Activated naive CD4-positive, alpha-beta T cell treated with anti-CD3 and anti-CD28 coated beads for 36 hours (primary cell): ENCODE measurements at places on chromosomes 12 and 14.

DNA sequence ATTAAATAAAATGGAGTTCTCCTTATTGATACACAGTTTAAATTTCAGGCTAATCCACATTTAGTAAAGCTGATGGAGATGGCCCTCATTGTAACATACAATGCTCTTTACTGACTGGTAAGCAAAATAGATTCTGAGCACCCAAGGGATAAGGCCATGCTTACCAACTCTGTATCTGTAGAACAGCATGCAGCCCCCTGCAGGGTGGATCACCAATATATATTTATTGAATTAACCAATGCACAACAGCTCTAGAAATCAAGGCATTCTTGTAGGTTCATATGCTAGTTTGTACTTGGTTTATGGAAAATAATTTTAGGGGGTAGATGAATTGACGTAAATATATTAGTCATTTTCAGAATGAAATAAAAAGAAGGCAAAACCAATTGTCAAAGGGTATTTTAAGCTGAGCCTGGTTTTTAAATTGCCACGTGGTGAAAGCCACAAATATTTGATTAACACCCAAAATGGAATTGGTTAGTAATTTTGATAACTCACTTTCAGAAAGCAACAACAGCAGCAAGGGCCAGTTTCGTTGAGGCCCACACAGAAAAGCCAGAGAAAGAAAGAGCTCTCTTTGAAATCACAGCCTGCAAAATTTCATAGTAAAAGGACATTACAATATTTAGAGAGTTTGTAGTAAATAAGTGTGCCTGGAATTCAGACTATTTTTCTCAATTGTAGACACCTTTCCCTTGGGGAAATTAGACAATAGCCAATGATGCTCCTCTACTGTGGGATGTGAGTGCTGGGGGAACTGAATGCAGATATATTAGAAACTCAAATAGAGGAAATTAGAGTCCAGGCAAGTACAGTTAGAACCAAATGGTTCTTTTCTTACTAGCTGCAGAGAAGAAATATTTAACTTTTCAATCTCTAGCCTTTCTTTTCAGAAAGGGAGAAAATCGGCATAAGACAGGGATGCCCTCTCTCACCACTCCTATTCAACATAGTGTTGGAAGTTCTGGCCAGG lies 216.2 kb upstream of the ABCD2 start:
- no peak for DNase-seq

DNA sequence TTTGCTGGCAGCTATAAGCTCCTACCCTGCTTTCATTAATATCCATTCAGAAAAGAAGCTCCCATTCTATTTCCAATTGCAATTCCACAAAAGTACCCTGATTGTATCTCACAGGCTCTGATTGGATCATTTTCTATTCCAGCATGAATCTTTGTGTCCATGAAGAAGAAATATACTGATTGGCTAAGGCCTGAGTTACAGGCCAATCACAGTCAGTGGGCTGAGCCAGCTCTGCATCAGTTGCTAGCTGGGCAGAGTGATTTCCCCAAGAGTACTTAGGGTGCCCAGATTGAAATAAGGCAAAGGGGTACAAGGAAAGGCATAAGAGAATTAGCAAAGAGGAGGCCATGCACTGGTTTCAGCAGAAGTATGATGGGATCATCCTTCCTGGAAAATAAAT lies 14.4 kb downstream of the ART4 start:
- DNase-seq, result no peak

DNA sequence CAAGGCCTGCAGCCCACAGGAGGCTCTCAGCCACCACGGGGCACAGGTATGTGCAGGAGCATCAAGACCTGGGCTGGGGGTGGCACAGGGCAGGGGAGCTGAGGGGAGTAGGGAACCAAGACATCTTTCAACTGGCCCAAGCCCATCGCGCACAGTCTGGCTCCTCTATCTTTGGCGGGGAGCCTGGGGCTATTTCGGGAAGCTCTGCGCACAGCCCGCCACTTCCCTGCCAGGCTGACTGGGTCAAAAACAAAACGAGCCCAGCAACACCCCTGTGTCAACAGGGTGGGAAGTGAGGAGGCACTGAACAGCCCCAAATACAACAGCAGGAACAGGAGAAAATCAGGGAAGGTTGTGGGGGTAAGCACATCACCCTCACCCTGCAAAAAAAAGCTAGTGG lies 83.9 kb downstream of the ARL6IP4 start:
- DNase-seq, result no peak

DNA sequence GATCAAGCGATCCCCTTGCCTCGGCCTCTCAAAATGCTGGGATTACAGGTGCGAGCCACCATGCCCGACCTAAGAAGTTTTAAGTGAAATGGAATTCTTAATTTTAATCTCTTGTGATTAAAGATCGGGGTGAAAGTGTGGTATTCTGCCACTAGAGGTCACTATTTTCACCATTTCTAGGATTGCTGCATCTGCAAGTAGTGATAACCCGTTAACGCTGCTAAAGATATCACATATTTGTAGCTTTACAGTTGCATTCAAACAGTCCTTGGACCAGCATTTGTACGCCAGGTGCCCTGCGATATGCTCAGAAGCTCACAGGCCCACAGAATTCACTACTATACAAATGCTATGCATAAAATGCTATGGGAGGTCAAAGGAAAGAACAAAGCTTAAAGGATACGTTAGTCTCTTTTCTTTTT lies 19.3 kb downstream of the CCDC62 start:
- DNase-seq, result peak; percentile 11

- DNase-seq, result no peak
Measured at GRCh38 chr14:95686935-95687334, 709 bp downstream of the TCL1B start.

GRCh38 chr12:106584104-106585064 lies 1.6 kb downstream of the RFX4 start:
- DNase-seq, result no peak

- no peak for DNase-seq
Measured at GRCh38 chr12:25107920-25108319, 87.0 kb downstream of the DNAI7 start.

GRCh38 chr14:51180577-51180976 lies 59.5 kb upstream of the TMX1 start:
- no peak for DNase-seq

GRCh38 chr12:58416236-58416635 lies 474.9 kb downstream of the ATP23 start:
- DNase-seq, result no peak

DNA sequence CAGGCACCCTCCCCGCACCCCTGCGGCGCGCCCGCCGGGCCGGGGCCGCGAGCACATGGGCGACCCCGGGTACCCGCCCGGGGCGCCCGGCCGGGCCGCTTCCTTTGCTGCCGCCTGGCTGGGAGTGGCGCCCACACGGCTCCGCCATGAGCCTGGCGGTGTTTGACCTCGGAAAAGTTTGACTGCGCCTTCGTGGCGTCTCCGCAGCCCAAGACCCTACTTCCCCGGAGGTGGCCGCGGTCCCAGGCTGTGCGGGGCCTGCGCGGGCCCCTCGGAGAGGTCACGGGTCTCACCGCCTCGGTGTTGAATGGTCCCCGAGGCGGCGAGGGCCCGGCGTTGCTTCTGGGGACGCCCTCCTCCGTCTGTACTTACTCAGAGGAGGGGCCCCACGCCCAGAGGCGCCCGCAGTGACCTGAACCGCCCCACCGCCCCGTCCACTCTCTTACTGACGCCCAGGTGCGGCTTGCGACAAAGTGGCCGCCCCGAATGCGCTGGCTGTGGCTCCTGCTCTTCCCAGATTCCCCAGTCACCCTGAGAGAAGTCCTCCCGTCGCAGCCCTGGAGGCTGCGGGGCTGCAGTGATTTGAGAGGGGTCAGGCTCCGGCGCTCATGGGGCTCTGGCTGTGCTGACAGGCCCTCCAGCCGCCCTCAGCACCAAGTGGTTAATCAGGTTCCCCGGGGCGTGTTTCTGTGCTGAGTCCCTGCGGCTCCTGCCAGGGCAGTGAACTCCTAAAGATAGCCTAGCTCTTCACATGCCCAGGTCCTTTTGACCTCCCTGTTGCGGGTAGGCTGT lies 5.8 kb downstream of the KMT5A start:
- peak; percentile 23 for DNase-seq

DNA sequence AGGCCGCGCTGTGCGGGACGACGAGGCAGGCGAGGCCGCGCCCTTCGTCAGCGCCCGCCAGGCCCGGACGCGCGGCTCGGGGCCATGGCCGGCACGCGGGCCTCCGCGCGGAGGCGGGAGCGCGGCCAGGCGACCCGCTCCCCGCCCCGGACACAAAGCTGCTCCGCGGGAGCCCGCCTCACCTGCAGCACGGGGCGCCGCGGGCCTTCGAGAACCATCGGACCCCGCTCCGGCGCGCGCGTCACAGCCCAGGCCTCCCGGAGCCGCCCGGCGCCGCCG lies 342 bp downstream of the DICER1 start:
- no peak for DNase-seq

GRCh38 chr14:101456246-101457175 lies 104.8 kb upstream of the DIO3 start:
- no peak for DNase-seq

DNA sequence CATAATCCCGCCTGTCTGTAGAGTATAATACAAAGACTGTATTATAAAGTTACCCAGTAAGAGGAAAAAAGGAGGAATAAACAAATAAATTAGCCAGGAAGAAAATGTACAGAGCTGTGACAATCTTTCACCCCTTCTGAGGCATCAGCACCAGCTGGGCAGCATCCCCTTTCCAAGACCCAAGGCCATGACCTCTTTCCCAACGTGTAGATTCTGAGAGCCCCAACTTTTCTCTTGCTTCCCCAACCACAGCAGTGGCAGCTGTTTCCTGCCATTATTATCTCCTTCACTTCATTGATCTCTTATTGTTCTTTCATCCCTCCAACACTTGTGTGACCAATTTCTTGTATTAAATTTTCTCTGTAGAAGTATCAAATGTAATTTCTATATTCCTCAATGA lies 101.6 kb downstream of the BBS10 start:
- no peak for DNase-seq

DNA sequence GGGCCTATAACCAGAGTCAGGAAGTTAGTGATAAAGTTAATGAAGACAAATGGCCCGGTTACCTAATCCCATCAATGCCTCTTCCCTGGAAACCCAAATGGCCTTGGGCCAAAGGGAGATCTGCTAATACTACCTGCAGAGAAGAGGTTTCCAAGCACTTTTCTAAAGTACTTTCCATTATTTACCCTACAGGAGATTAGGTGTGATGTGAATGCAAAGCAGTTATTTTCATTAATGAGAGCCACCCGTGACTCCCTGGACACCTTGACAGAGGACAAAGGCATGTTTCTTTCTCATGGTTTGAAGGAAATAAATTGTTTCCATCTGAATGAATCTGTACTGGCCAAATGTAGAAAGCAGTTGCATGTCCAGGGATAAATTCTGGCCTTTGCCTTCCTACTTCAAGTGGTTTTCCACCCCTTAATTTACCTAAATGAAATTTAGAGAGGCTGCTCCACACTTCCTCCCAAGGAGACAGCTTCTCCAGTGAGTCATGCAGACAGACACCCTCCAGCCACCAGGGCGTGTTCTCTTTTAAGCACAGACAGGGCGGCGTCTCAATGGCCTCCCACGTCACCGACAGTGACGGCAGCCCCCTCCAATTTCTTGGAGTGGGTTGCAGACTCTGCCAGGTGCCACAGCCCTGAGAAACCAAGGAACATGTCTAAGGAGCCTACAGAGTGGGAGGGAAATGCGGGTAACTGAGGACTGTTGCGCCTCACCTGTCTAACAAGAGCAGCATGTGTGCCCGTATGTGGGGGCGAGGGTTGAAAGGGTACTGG lies 43.9 kb upstream of the GNPNAT1 start:
- no peak for DNase-seq

GRCh38 chr12:71626098-71626497 lies 37.5 kb downstream of the ZFC3H1 start:
- DNase-seq, result no peak

DNA sequence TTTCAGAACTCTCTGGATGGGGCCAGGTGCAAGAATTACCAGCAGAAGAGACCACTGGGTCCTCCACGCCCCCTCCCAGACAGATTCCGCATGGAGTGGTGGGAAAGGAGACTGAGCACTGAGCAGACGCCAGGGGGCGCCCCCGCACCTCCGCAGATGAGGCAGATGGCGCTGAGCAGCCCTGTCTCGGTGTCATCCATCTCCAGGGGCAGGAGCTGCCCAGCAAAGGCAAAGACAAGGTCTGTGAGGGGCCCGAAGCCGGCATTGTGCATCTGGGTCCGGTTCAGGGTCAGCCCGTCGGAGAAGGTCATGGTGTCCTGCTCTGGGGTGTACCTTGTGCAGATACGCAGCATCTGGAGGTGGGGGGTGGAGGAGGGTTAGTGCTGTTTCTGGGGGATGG lies 6.3 kb upstream of the ITGB7 start:
- peak; percentile 89 for DNase-seq

DNA sequence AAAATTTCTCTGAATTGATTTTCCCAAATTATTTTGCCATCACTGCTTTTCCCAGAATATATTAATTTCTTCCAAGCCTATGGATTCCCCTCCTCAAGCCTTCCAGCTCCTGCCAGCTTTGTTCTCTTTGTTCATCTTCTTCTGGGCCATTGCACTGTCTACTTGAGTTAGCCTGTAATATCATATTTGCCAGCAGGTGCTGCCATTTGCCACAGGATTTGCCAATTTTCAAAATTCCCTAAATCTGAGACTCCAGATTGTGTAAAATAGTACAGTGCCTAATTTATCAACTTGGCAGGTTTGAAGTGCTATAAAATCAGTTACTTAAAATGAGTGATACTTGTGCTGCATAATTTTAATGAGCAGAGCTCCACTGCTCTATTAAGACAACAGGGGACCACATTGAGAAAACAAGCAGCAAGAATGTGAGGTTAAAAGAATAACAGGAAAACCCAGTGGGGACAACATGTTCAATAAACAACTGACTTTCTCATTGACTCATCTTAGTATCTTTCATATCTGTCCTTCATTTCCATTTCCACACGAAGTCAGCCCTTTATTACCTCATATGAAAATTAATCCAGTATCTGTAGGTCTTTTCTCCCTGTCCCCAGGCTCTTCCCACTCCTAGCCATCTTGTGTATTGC lies 84.6 kb upstream of the CCDC196 start:
- DNase-seq, result no peak

GRCh38 chr14:42370056-42370455 lies 763.4 kb downstream of the LRFN5 start:
- no peak for DNase-seq
